Stimulated activated CD4-positive, alpha-beta T cell treated with anti-CD3 and anti-CD28 coated beads, Interleukin-1b, Interleukin-23, amount 100 ng/mL, for 1 hour (primary cell): ENCODE measurements at places on chromosomes 1 and 21.

DNA sequence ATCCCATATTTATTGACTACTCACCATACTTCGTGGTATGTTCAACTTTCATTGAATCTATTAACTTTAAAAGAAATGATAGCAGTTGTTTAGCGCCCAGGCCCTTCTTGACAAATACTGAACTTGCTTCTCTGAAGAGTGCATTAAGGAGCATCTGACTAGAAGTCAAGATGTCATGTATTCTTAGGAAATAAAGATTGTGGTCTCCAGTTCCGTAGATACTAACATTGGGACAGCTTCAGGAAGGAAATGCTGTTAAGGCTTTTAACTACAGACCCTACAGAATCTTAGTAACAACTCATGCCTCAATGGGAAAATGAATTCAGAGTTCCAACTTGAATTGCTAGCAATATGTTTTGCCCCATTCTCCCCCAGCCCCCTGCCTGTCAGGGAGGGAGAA is 14.8 kb downstream of the LYST start:
- no peak for DNase-seq

- no peak for DNase-seq
Measured at GRCh38 chr21:28952686-28953085, 40.0 kb downstream of the LTN1 start.

DNA sequence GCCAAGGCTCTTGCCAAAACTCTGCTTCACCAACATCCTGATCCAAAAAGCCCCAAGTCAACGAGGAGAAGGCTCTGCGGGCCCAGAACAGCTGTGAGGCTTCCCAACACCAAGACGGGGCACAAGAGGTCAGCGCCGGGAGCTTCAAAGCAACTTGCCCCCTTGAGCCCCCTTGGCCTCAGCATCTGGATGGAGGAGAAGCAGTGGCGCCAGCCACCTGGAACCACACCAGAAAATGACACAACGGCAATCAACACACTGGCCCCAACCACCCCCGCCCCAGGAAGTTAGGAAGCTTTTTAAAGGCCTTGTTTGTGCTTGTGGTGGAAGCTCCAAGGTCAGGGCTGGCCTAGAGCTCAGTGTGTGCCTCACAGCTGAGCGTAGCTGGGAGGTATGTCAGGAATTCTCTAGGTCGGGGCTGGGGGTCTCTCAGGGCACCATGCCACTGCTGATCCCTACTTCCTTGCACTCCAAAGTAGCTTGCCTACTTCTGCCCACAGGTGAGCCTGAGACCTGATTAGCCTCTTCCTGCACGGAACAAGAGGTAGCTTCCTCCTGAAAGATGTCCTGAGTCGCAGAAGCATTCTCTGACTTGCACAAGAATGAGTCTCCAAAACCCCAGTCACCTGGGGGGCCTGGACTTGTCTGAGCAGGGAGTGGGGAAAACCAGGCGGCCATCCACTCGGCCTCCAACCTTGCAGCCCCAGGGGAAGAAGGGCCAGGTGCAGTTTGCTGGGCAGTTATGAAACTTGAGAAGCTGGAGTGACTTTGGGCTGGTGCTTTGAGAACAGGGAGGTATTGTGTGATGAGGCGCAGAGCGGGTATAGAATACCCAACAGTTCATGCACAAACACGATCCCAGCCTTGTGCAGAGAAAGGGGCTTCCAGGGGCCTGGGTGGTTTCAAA is 9.7 kb upstream of the SRP9 start:
- DNase-seq = no peak

DNA sequence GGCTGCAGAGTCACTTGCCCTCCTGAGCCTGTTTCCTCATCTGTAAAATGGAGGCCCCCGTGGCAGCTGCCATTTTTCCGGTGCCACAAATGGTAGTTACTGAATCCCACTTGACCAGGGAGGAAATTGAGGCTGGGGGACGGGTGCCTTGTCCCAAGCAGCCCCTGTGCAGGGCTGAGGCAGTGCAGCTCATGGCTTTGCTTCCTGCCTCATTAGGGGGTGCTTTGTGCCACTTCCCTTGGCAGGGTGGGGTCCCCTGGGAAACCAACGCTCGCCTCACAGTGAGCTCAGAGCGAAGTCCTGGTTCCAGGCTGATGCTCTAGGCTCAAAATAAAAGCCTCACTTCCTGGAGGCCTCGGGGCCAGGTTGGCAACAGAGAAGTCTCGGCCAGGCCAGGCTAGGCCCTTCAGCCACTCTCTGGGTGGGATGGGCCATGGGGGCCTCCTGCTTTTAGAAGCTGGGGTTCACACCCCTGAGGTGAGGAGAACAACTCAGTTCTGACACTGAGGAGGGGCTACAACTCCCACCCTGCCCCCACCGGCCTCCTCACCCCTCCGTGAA is 6.8 kb downstream of the LAPTM5 start:
- DNase-seq = no peak

DNA sequence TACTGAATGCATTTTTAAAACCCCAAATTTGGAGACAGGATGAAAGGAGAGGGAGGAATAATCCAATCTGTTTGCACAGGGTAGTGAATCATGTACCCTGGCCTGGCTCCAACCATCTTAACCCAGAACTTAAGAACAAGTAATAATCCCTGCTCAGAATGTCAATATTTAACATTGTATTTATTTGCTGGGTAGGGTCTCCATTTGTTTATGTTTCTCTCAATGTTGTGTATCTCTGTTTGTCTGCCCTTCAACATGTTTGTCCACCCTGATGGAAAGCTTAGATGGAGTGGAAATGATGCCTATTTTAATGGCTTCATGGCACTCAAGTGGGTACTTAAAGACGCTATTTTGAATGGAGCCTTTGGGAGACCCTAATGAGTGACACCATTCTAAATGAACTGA is 54.4 kb upstream of the CDC42BPA start:
- DNase-seq = no peak

GRCh38 chr1:150012611-150013010 is 2.1 kb upstream of the OTUD7B start:
- no peak for DNase-seq

GRCh38 chr1:52179073-52179472 is 37.2 kb downstream of the ZFYVE9 start:
- no peak for DNase-seq

GRCh38 chr21:38037416-38037815 is 121.2 kb upstream of the KCNJ6 start:
- no peak for DNase-seq

DNA sequence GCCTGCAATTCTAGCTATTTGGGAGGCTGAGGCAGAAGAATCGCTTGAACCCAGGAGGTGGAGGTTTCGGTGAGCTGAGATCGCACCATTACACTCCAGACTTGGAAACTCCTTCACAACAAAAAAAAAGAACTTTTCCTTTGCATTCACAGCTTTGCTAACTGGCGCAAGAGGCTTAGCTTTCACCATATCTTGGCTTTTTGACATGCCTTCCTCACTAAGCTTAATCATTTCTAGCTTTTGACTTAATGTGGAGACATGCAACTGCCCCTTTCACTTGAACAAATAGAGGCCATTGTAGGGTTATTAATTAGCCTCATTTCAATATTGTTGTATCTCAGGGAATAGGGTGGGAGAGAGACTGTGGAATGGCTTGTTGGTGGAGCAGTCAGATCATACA is 8.7 kb downstream of the KPNA6 start:
- DNase-seq = no peak
